ENCODE measurements at places on chromosomes 5 and 9. TPM values are rescaled to one million over a fixed set of nuclear protein-coding genes. Genes with fewer than 3 reads are reported as not detected.

DNA sequence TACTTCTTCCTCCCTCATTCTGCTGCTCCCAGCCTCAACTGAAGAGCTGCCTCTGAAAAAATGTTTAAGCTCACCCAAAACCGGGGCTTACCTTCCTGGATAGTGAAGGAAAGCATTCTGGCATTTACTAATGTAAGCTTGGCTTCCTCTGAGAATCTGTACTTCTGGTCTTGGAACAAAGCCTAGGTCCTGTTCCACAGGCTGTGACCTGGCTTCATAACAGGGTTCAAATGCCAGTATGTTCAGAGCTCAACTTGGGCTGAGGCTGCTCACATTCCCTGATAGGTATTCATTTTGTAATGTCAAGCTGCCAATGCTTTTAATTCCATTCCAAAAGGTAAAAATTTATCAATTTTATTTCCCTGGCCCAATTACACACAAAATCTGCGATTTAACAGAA, 411.7 kb upstream of the KCNN2 start:
- DNase-seq = no peak

DNA sequence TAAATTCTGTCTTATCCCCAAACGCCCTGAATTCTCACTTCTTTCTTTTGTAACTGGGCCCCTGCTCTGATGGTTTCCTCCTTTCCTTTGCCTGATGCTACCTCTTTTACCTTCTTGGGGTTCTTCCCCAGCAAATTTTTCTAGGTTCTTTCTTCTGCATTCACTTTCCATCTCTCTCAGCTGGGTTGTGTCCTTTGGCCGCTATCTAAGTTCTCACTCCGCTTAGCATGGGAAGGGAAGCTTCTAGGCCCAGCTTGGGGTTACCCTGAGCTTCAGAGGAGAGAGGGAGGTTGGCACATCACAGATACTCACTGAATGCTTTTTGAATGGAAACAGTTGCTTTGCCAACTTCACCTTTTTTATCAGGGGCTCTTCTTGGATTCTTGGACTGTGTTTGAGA, 17.0 kb downstream of the PALM2AKAP2 start:
- DNase-seq = no peak

DNA sequence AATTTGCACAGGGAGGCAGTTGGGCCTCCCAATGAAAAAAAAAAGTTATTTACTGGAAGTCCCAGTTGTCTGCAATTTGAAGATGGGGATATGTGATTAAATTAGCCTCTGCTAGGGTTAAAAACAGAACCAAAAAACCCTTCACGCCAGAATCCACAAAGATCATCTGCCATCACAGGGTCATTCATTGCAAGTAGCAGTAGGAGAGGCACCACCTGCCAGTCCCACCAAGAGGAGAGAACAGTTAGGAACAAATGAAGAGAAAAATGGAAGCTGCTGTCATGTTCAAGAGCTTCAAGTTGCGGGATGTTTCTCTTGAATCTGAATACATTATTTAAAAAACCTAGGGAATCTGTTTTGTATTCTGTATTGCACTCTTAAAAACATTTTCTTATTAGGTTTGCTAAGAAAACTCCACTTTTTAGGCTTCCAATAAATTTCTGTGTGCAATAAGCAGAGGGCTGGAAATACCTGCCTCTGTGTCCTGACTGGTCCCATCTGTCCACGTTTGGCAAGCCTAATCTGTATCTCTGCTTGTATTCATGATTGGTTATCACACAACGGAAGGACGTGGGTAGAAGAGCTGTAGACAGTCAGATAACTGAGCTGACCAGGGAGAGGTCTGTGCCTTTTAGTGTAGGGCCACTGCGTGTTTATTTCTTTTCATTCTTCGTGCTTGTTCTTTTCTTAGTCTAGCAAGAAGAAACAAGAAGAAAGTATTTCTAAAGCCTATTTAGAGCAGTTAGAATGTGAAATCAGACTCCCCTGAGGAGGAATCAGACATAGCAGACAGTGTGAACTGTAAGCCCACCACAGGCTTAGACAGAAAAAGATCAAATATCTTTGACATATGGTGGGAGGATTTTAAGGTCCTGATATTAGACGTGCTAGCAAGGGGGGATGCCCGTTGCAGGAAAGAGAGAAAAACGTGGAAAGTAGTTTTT, 630.6 kb upstream of the SEMA6A start:
- DNase-seq = no peak

GRCh38 chr5:170584450-170585058, 80.7 kb downstream of the KCNIP1 start:
- DNase-seq = no peak

DNA sequence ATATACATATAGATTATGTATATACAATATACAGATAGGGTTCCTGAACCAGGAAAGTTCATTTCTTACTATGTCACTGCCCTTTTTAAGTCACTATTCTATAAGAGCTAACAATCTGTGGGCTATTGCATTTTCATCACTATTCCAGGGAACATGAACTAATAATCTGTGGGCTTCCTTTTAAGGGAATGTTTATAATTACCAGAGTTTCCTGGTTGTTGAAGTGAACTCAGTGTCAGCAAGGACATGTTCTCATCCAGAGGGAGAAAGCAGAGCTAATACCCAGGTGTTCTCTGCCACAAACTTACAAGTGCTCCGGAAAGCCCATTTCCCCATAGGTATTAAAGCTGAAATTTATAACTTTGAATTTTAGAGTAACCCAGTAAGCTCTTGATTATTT, 69.6 kb downstream of the CWC27 start:
- DNase-seq = no peak

DNA sequence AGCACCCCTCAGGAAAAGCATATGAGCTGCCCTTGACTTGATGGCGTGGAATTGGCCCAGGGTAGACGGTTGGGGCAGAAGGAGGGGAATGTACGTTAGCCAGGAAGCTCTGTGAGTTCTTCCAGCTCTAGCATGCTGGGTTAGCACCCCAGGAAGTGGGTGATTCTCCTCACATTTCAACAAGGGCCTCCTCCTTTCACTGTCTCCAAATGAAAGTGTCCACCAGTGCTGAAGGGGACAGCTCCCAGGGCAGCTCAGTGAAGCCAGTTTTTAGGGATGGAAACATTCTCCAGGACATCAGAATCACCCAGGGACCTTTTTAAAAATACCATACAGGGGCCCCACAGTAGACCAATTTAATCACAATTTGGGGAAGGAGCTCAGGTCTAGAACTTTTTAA, 17.2 kb upstream of the AFAP1L1 start:
- DNase-seq = peak; percentile 83

Gene MLLT3
- total RNA-seq = 8.7 TPM

- DNase-seq = no peak
These were observed 17.0 kb downstream of the IFNE start for GRCh38 chr9:21465138-21465537.

- no peak for DNase-seq
These were observed 120.2 kb upstream of the CCDC152 start for GRCh38 chr5:42636425-42636824.

Gene IL5
- total RNA-seq = not detected

Gene TMEM174
- not detected for total RNA-seq

Gene INSL6
- total RNA-seq = not detected

Gene MYOT
- total RNA-seq = not detected

- no peak for DNase-seq
These were observed 36.0 kb upstream of the STXBP1 start for GRCh38 chr9:127575875-127576778.

Gene PAIP2
- 134 TPM for total RNA-seq

Gene MYOZ3
- 12.4 TPM for total RNA-seq

Gene PCDHGA1
- 1.8 TPM for total RNA-seq

GRCh38 chr9:99076483-99077171, 28.3 kb upstream of the TGFBR1 start:
- DNase-seq = no peak

Gene KIF20A
- total RNA-seq = 74.6 TPM

Gene SNX30
- 15.2 TPM for total RNA-seq

Gene HAVCR2
- total RNA-seq = not detected

- peak; percentile 24 for DNase-seq
These were observed 107.7 kb downstream of the LIFR start for GRCh38 chr5:38448568-38449350.

DNA sequence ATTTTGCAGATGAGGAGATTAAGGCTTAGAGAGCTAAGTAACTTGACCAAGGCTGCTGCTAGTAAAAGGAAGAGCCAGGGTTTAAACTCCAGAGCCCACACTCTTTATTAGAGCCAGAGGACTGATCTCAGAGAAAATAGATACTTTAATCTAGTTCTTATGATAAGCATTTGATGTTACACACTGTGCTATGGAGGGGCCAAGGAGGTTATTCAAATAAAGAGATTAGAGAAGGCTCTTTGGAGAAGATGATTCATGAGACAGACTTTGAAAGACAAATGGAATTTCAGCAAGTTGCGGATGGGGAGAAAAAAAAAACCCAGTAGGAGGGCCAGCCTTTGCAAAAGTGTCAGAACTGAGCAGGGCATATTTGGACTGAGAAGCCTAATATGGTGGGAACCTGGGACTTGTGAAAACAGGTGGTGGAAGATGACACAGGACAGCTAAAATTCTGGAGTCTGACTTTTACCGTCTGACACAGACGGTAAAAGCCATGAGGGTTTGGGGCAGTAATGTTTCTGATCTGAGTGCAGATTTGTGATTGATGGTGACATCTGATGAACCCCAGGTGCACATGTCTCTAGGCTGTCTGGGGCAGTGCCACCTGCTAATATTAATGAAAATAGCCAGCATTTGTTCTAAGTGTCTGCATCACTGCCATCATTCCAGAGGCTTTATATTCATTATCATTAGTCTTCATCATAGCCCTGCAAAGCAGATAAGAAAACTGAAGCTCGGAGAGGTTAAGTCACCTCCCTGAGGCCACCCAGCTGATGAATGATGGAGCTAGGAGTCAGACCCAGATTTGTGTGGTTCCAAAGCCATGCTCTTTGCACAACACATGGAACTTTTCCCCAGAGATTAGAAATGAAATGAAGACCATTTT, 65.3 kb upstream of the CXCL14 start:
- DNase-seq = no peak

DNA sequence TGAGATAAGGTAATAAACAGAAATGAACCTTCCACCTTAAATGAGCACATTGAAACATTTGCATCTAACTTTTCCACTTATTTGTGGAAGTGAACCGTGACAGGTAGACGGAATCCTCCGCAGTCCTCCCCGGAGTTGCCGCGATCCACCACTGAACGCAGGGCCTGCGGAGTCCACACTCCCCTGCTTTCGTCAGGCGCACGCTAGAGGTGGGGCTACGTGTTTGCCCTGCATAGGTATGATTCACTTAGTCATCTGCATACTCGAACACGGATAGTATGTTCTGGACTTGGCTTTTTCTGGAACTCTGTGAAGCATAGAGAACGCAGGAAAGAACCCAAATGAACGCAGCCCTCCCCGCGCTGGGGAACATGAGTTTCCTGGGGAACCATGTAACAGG, 272.8 kb upstream of the IRX4 start:
- no peak for DNase-seq

DNA sequence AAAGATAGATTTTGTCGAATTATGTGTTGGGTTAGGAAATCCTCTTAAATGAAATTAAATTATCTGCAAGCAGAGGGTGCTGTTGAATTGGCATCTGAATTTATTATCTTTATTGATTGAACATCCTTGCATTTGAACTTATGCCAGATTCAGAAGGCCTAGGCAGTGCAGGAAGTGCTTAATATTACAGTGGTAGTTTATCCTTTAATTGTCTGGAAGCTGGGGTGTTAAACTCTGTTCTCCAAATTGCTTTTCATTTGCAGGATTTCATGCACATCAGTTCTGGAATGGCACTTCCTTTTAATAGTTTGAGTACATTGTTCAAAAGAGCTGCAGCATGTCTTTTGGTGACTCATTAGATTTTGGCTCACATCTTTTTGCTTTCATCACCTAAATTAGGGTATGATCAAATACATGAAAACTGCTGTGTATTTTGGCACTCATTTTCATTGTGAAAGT, 186.3 kb downstream of the KDM4C start:
- no peak for DNase-seq

Gene GMCL2
- total RNA-seq = not detected

Gene KCNN2
- total RNA-seq = 4.7 TPM

DNA sequence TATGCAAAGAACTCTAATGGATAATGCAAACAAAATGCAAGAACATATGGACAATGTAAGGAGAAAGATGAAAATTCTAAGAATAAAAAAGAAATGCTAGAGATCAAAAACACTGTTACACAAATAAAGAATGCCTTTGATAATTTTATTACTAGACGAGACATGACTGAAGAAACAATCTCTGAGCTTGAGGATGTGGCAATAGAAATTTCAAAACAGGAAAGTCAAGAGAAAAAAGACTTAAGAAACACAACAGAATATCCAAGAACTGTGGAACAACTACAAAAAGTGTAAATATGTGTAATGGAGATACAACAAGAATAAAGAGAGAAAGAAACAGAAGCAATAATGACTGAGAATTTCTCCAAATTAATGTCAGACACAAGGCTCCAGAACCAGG, 140.5 kb upstream of the ACOT12 start:
- no peak for DNase-seq

GRCh38 chr9:74498621-74499095, 1.5 kb downstream of the RORB start:
- peak; percentile 78 for DNase-seq

Gene CATSPER3
- total RNA-seq = 0.68 TPM

- no peak for DNase-seq
These were observed 7.0 kb downstream of the ST8SIA4 start for GRCh38 chr5:100896054-100896453.

DNA sequence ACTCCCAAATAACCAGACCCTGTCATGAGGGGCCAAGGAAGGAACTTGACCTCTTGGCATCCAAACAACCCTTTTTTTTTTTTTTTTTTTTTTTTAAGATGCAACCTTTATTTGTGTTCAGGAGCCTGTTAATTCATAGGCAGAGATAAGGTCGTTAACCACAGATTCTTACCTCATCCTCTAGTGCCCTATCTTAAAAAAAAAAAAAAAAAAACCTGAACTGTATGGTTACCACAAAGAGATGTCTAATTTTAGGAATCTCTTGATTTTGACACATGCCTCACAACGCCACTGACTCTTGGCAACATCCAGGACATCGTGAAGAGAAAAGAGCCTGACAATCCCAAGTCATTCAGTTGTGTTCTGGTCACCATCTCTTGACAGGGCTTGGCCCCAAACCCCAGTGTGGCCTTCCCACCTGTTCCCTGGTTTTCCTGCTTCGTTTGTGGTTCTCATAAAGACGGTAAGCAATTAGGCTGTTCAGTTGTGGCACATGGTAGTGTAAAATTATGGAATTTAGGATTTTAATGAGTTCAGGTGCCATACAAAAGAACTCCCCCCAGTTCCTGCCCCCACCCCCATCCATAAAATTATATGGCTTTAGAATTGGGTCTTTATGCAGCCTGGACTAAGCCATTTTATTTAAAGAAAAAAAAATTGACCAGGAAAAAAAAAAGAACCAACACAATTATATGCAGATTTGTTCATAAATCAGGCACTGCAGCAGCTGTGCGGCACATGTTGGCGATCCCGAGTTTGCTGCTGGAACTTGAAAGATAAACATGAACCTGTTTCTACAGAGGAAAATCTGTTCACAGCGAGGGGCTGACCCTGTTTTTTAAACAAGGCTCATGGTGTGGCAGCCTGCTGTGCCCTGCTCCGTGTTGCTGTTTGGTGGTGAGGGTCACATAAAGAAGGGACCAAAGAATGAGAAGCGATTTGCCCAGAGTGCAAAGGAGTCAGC, 267.8 kb upstream of the CLINT1 start:
- no peak for DNase-seq

All from endodermal cell (in vitro differentiated cells).